ENCODE measurements at places on chromosomes 12 and 14. TPM values are rescaled to one million over a fixed set of nuclear protein-coding genes. Genes with fewer than 3 reads are reported as not detected.

Gene PARP11
- 5.7 TPM for total RNA-seq

Gene SYCP3
- total RNA-seq, result 0.07 TPM

Gene OR6C6
- total RNA-seq, result not detected

Gene P2RX2
- total RNA-seq, result not detected

Gene TRIM9
- 0.07 TPM for total RNA-seq

Gene EMP1
- 217 TPM for total RNA-seq

Gene OTX2
- total RNA-seq, result not detected

Gene FAM181A
- not detected for total RNA-seq

Gene SLC2A3
- 10.8 TPM for total RNA-seq

Gene SLC7A7
- 0.75 TPM for total RNA-seq

Gene NFE2
- 0.14 TPM for total RNA-seq

Gene KRT78
- total RNA-seq, result 0.32 TPM

Gene ZNF664
- 58.2 TPM for total RNA-seq

Gene TAS2R13
- total RNA-seq, result 0.18 TPM

Gene DDX51
- 17.8 TPM for total RNA-seq

Gene DDX54
- total RNA-seq, result 64.7 TPM

Gene PRH2
- not detected for total RNA-seq

Gene OTOGL
- total RNA-seq, result not detected

Gene FSCB
- not detected for total RNA-seq

Gene HOXC4
- 2.3 TPM for total RNA-seq

Gene CLSTN3
- 5.7 TPM for total RNA-seq

Gene CD4
- total RNA-seq, result not detected

Gene EXOC3L4
- total RNA-seq, result not detected

Gene RIPK3
- total RNA-seq, result 7.9 TPM

Gene MANSC1
- total RNA-seq, result 4.8 TPM

Gene ANO2
- total RNA-seq, result not detected

Gene EEF1AKMT3
- 4.0 TPM for total RNA-seq

Gene COX8C
- total RNA-seq, result not detected

Gene LRRC23
- total RNA-seq, result 4.7 TPM

Gene B4GALNT1
- 0.25 TPM for total RNA-seq

Gene SOX5
- 0.42 TPM for total RNA-seq

Gene SMARCC2
- total RNA-seq, result 46.1 TPM

Gene RPGRIP1
- not detected for total RNA-seq

Gene SMCO2
- total RNA-seq, result 0.75 TPM

Gene DIP2B
- 30.7 TPM for total RNA-seq

Gene GDF3
- total RNA-seq, result not detected

Gene LALBA
- total RNA-seq, result not detected

Gene TAS2R19
- total RNA-seq, result 0.49 TPM

Gene ANKS1B
- total RNA-seq, result 0.11 TPM

Gene BDKRB2
- total RNA-seq, result 16.7 TPM

Gene CLEC14A
- total RNA-seq, result not detected

Gene TAC3
- not detected for total RNA-seq

Gene FAIM2
- not detected for total RNA-seq

Gene IFNG-AS1
- not detected for total RNA-seq

Gene SAMD15
- 0.88 TPM for total RNA-seq

Gene TBX3
- total RNA-seq, result 33.5 TPM

Gene ZNF641
- 9.3 TPM for total RNA-seq

Gene SMAGP
- 35.1 TPM for total RNA-seq

Gene KCNA1
- not detected for total RNA-seq

Gene B4GALNT3
- 7.3 TPM for total RNA-seq

Gene TXNDC16
- total RNA-seq, result 3.2 TPM
